Calu3 (cell line): ENCODE measurements at places on chromosomes 5 and 9.

GRCh38 chr9:125399165-125399564, 137.5 kb downstream of the GAPVD1 start:
- H3K27ac ChIP-seq: no peak overlapping the region
- H3K27me3 ChIP-seq: no peaks in the 10 kb centered on the region
- H3K36me3 ChIP-seq: no peaks in the 10 kb centered on the region
- no peak for DNase-seq
- no peaks in the 10 kb centered on the region for H3K4me1 ChIP-seq
- no peak overlapping the region for H3K4me3 ChIP-seq

GRCh38 chr9:136333045-136333444, 5.7 kb downstream of the GPSM1 start:
- no peak overlapping the region for H3K27ac ChIP-seq
- DNase-seq: no peak
- H3K36me3 ChIP-seq: no peaks in the 10 kb centered on the region
- H3K4me1 ChIP-seq: no peaks in the 10 kb centered on the region
- no peaks in the 10 kb centered on the region for H3K27me3 ChIP-seq
- no peak overlapping the region for H3K4me3 ChIP-seq

DNA sequence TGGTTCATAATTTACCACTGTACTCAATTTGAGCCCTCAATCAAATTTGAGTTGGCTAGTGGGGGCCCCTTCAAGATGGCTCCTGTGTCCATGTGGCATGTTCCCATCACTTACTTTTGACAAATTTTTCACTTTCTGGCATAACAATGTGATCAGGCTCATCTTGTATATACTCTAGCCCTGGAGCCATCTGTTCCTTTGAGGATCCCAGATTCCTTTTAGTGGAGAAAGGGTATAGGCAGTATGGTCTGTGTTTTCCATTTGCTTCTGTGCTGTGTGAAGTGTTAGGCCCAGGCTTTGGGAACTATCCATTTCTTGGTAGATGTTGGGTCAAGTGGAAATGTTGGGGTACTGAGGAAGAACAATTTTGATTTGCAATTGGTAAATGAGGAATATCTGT, 45.7 kb downstream of the SH3GL2 start:
- H3K4me3 ChIP-seq: no peak overlapping the region
- no peak for DNase-seq
- H3K27me3 ChIP-seq: no peaks in the 10 kb centered on the region
- H3K27ac ChIP-seq: no peak overlapping the region

- DNase-seq: no peak
- no peaks in the 10 kb centered on the region for H3K27me3 ChIP-seq
- no peak overlapping the region for H3K27ac ChIP-seq
- no peaks in the 10 kb centered on the region for H3K4me1 ChIP-seq
- no peaks in the 10 kb centered on the region for H3K36me3 ChIP-seq
Measured at GRCh38 chr9:78210841-78211301, 25.0 kb upstream of the CEP78 start.

DNA sequence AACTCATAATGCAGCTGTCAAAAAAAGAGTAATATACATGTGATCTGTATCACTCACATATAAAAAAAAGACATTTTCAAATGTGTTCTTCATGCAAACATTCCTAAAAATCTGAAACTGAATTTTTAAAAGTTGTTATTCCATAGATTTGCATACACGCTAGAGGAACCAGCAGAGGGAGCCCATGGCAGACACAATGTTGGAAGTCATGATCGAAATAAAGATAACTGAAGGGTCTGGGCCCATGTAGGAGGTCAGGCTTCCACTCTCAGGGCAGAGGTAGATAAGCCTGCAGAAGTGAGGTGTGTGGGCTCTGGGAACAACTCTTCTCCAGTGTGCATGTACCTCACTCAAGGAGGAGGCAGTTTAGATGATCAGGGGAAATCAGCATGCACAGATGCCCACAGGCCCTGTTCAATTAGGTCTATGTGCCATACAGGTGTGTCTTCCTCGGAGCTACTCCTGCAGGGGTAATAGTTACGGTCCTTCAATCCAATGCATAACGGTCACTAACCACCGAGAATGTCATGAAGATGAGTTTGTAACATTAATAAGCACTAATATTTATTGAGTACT, 208.6 kb downstream of the EPB41L4A start:
- peak; percentile 66 for DNase-seq
- no peak overlapping the region for H3K4me3 ChIP-seq
- no peaks in the 10 kb centered on the region for H3K36me3 ChIP-seq
- peaks cover 17% of the 10 kb centered on the region for H3K4me1 ChIP-seq
- no peaks in the 10 kb centered on the region for H3K27me3 ChIP-seq

GRCh38 chr9:94586814-94587213, 6.8 kb downstream of the FBP2 start:
- no peaks in the 10 kb centered on the region for H3K36me3 ChIP-seq
- peaks cover 14% of the 10 kb centered on the region for H3K27me3 ChIP-seq
- H3K27ac ChIP-seq: no peak overlapping the region
- no peak overlapping the region for H3K4me3 ChIP-seq

GRCh38 chr5:15326471-15326870, 173.5 kb upstream of the FBXL7 start:
- H3K36me3 ChIP-seq: no peaks in the 10 kb centered on the region
- no peak overlapping the region for H3K4me3 ChIP-seq
- no peaks in the 10 kb centered on the region for H3K4me1 ChIP-seq

GRCh38 chr5:180596668-180597231, 5.5 kb upstream of the SCGB3A1 start:
- H3K27ac ChIP-seq: no peak overlapping the region
- DNase-seq: no peak
- H3K36me3 ChIP-seq: no peaks in the 10 kb centered on the region
- peaks cover 16% of the 10 kb centered on the region for H3K4me1 ChIP-seq
- H3K4me3 ChIP-seq: no peak overlapping the region

DNA sequence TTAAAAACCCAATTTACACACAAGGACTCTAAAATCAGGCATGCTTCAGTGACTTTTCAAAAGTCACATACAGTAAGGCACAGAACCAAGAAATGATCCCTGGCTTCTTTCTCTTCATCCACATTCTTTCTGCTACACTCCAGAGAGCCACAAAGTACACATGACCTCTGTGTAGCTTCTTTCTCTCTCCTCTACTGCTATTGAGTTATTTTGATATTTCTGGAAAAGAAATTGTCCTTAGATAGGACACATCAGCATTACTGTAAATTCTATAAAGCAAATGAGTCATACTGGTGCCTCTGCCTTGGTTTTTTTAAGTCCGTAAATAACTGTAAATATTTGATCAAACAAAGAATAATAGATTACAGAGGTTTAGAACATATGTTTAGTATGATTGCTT, 96.3 kb downstream of the KIAA0825 start:
- no peak for DNase-seq
- no peaks in the 10 kb centered on the region for H3K36me3 ChIP-seq
- no peak overlapping the region for H3K27ac ChIP-seq
- H3K4me3 ChIP-seq: no peak overlapping the region
- H3K4me1 ChIP-seq: no peaks in the 10 kb centered on the region
- no peaks in the 10 kb centered on the region for H3K27me3 ChIP-seq

- H3K27me3 ChIP-seq: peaks cover 10% of the 10 kb centered on the region
- H3K36me3 ChIP-seq: peaks cover 11% of the 10 kb centered on the region
- no peak overlapping the region for H3K4me3 ChIP-seq
- H3K4me1 ChIP-seq: peaks cover 10% of the 10 kb centered on the region
- H3K27ac ChIP-seq: no peak overlapping the region
Measured at GRCh38 chr9:127721391-127721821, 5.5 kb downstream of the TTC16 start.

- no peak for DNase-seq
- no peaks in the 10 kb centered on the region for H3K36me3 ChIP-seq
Measured at GRCh38 chr5:167381457-167381856, 910.0 kb upstream of the WWC1 start.

DNA sequence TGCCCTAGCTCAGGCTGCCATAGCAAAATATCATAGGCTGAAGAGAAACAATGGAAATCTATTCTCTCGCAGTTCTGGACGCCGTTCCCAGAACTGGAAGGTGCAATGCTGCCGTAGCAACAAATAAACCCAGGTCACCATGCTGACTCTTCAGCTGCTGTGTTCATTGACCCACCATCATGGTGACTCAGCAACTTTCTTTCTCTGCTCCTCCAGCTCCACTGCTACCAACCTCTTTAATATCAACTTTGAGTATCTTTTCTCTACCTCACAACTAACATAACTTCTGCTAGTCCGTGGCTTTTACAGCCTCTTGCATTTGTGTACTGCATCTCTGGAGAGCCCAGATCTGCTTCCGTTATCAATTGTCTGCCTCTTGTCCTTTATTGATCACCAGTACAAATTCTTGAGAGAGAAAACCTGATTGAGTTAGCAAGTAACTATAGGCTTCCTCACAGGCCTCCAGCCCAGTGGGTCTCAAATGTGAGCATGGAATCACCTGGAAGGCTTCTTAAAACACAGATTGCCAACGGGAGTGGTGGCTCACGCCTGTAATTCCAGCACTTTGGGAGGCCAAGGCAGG, 47.3 kb upstream of the SLC30A5 start:
- H3K4me3 ChIP-seq: no peak overlapping the region
- peaks cover 6% of the 10 kb centered on the region for H3K36me3 ChIP-seq
- H3K27ac ChIP-seq: peak overlapping the region; percentile 40
- DNase-seq: no peak

DNA sequence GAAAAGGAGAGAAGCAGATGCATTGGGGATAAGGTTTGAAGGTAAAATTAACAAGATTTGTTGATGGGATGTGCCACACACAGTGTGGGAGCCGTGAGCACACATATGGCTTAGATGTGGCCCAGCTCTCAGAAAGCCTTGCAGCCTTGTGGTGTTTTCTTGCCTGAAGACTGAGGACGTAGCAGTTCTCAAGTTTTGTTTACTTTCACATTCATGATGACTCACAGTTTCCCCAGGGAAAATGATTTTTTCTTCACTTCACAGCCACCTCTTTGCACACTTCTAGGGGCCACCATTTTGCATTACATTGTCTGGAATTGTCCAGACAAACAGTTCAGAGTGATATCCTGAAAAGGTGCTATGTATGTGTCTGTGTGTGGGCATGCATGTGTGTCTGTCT, 126.2 kb downstream of the BASP1 start:
- peak; percentile 14 for DNase-seq
- peaks cover 8% of the 10 kb centered on the region for H3K4me1 ChIP-seq
- no peak overlapping the region for H3K4me3 ChIP-seq
- H3K27ac ChIP-seq: no peak overlapping the region

DNA sequence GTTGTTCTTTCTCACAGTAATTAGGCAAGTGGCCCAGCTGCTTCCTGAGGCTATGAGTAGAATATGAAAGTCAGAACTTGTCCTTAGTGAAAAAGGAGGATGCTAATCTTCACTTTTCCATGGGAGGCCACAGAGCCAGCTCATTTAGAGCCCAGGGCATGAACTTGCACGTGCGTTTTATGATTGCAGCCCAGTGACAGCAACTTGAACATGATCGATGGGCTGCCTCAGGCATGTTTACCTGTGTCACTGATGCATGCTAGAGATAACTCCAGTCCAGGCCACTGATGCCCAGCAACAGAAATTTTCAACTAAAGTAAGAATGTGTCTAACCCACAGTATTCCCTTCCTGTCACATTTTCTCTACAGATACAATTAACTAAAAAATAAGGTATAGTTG, 179.3 kb downstream of the CTNND2 start:
- H3K27ac ChIP-seq: no peak overlapping the region
- peaks cover 24% of the 10 kb centered on the region for H3K4me1 ChIP-seq
- H3K4me3 ChIP-seq: no peak overlapping the region

- H3K36me3 ChIP-seq: no peaks in the 10 kb centered on the region
- no peak for DNase-seq
- H3K4me3 ChIP-seq: no peak overlapping the region
- no peak overlapping the region for H3K27ac ChIP-seq
- no peaks in the 10 kb centered on the region for H3K4me1 ChIP-seq
Measured at GRCh38 chr5:82466986-82467561, 188.9 kb upstream of the RPS23 start.

DNA sequence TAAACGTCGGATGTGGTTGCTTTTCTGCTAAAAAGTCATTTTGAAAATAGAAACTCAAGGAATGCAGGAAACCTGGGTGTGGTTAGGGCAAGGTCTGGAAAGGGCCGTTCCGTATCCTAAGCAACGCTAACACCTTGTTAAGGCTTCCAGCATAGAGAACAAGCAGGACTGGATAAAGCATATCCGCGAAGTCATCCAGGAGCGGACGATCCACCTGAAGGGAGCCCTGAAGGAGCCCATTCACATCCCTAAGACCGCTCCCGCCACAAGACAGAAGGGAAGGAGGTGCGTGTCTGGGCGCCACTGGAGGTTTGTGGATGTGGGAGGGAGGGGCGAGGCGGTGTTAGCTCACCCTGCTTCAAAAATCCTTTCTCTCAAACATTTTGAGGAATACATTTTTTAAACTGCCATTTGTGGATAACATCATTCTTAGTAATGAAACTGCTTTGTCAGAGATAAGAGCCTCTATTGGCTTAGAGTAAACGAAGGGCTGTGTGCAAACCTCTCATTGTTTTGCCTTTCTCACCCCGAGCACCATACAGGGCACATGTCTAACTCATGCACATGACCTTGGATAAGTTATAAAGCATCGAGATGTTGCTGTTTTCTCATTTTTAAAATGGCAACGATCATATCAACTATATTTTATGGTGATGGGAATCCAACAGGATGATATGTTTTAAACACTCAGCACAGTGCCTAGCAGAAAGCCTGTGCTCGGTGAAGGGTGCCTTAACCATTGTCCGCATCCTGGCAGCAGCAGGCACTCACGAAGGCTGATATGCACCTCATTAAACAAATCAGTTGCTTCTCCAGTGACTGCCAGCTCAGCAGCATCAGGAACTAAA, 175.7 kb upstream of the OTULINL start:
- DNase-seq: no peak
- no peak overlapping the region for H3K27ac ChIP-seq
- H3K4me1 ChIP-seq: no peaks in the 10 kb centered on the region
- peaks cover 30% of the 10 kb centered on the region for H3K36me3 ChIP-seq
- H3K27me3 ChIP-seq: no peaks in the 10 kb centered on the region

- no peaks in the 10 kb centered on the region for H3K27me3 ChIP-seq
- peak; percentile 39 for DNase-seq
- peak overlapping the region; percentile 37 for H3K4me3 ChIP-seq
Measured at GRCh38 chr9:121622387-121623203, 28.8 kb upstream of the DAB2IP start.
